ENCODE measurements at places on chromosomes 5 and 9.

DNA sequence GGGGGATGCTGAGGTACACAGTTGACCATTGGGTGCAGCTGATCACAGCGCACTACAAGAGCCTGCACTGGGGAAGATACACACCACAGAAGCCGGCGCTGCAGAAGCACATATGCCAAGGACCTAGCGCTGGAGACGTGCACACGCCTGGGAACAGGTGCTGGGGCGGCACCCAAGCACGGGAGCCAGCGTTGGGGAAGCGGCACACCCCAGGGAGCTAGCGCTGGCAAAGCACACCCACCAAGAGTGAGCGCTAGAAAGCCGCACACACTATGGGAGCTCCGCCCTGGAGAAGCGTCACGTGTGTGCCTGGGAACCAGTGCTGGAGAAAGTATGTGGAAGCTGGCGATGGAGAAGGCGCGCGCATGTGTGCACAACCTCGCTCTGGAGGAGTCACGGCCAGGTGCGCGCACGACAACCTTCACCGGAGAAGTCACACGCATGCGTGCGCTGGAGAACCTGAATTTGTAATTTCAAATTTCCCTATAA, 4.5 kb downstream of the FANCC start:
- DNase-seq = no peak

GRCh38 chr9:5278486-5278885, 26.0 kb downstream of the RLN2 start:
- no peak for DNase-seq

DNA sequence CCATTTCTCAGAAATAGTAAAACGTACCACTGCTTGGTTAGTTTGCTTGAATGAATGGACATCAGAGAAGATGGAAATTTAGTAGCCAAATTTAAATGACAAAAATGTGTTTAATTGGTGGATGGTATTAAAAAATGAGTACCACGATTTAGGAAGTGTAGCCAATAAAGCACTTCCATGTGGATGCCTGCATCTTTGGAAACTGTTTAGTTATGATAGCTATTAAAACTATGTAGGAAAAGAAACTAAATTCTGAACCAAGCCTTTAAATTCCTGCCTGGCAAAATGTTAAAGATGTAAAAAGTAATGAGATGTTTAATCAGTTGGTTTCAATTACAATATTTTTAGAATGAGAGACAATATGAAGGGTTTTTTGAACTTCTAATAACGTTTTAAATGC, 94.8 kb downstream of the NUDT12 start:
- no peak for DNase-seq

DNA sequence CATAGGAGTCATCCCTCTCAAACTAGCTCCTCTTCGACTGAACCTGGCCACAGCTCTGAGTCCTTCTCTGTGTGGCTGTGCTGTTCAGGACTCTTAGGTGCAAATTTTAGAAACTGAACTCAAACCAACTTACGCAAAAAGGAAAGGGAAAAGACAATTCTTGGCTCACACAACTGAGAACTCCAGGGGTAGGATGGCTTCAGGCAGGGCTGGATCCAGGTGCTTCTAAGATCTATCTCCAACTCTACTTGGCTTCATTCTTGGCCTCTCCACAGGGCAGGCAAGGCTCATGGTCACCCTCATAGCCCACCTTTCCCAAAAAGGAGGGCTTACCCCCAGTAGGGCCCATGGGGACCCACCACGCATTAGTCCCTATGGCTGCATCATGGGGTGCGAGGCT, 8.1 kb downstream of the ASS1 start:
- DNase-seq = no peak

GRCh38 chr5:143964919-143965318, 153.0 kb downstream of the HMHB1 start:
- no peak for DNase-seq

GRCh38 chr5:89267788-89268187, 384.8 kb upstream of the MEF2C start:
- DNase-seq = no peak

GRCh38 chr9:131744171-131744719, 4.4 kb upstream of the RAPGEF1 start:
- DNase-seq = no peak

GRCh38 chr9:108225149-108225800, 630.5 kb downstream of the ACTL7B start:
- DNase-seq = no peak

GRCh38 chr5:150640311-150641005, at the start of gene SYNPO:
TSS of gene SYNPO (plus strand) at chr5:150640660. CDS start at chr5:150648276, 7,616 bp downstream.
- DNase-seq = no peak

DNA sequence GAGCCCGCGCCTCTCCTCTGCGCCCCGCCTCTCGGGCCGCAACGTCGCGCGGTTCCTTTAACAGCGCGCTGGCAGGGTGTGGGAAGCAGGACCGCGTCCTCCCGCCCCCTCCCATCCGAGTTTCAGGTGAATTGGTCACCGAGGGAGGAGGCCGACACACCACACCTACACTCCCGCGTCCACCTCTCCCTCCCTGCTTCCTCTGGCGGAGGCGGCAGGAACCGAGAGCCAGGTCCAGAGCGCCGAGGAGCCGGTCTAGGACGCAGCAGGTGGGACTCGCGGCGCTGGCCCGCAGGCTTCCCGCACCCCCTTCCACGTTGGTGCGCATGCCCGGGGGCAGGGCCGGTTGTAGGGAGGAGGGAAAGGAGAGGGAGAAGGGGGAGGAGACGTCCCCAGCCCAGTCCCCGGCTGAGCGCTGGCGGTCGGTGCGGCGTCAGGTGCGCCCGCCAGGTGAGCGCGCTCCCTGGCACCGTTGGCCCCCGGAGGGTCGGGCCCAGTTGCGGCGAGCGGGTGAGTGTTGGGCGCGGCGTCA, at the start of gene OCLN:
OCLN (plus strand) TSS at position 400 of the 532 bp plus-strand sequence. CDS start 11,455 bp downstream, outside the sequence.
- no peak for DNase-seq

- no peak for DNase-seq
These were observed 170.3 kb upstream of the PUM3 start for GRCh38 chr9:3014178-3014577.

DNA sequence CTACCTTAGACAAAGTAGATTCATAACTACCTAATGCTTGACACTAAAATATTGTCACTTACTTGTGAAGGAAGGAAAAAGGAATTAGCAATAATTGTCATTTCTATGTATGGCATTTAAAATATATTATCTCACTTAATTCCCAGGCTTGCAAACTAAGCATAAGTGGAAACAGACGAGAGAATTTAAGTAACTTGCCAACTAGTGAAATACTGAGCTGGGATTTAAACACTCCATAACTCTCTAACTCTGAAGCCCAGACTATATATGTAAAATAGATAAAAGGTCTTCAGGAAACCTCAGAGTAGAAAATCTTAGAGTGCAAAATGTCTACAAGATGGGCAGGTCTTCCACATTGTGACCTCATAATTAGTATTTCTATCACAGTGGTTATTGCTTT, 257.8 kb downstream of the SAXO1 start:
- DNase-seq = no peak

- DNase-seq = no peak
These were observed 28.4 kb downstream of the SKP1 start for GRCh38 chr5:134148316-134148715.

GRCh38 chr9:5389109-5389732, 48.5 kb downstream of the PLGRKT start:
- no peak for DNase-seq

DNA sequence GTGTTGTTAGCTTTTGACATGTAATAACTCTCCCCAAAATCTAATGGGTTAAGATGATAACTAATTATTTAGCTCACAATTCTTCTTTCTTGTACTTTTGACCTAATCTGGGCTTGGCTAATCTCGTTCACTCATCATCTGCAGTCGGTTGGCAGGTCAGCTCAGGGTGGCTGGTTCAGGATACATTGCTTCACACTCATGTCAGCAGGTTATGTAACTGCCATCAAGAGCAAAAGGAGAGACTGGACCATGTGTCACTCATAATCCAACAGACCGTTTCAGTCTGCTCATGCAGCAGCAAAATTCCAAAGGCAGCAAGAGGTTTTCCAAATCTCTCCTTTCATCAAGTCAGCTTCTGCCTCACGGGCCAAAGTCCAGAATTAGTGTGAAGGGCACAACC, 998.4 kb upstream of the CTNND2 start:
- DNase-seq = no peak

DNA sequence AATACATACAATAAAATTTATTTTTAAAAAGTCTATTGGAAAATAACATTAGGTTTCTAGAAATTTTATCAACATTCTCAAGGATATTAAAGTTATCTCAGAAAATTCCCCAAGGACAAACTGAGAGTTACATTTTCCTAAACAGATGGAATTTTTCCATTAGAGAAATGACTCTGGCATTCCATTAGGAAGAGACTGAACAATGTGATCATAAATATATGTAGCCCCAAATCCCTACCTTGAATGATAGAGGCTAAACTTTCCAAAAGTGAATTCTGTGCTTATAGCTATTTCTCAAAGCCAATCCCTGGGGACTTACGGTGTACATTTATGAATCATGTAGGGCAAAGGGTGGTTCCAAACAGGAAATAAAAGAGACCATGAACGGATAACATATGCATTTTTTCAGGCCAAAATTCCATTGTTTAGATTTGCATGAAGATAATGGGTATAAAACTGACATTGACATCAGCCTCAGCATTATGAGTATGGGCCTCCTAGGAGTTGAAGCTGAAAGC, 1181.0 kb upstream of the DMAC1 start:
- DNase-seq = no peak

GRCh38 chr9:130714586-130715110, 21.1 kb downstream of the EXOSC2 start:
- DNase-seq = no peak

- DNase-seq = no peak
These were observed 43.0 kb downstream of the COL23A1 start for GRCh38 chr5:178547052-178547666.

DNA sequence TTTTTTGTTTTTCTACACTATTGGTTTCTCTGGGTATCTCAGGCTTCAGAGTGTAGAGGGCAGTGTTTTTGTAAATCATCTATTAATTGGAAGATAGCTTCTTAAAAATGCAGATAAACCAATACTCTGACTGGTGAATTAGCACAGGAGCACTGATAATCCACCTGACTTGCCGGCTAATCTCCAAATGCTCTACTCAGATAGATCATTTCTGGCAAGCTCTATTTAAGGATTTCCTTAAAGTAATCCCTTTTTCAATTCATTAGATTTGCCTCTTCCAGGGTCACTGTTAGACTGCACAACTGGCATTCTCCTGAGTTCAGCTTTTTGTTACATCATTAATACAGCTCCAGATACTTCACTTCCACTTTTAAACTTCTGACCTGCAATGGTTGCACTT, 1390.3 kb upstream of the NUDT12 start:
- DNase-seq = no peak

- DNase-seq = no peak
These were observed 17.7 kb downstream of the IL31RA start for GRCh38 chr5:55868846-55869245.

GRCh38 chr5:1007681-1008450, 736 bp upstream of the NKD2 start:
- no peak for DNase-seq

DNA sequence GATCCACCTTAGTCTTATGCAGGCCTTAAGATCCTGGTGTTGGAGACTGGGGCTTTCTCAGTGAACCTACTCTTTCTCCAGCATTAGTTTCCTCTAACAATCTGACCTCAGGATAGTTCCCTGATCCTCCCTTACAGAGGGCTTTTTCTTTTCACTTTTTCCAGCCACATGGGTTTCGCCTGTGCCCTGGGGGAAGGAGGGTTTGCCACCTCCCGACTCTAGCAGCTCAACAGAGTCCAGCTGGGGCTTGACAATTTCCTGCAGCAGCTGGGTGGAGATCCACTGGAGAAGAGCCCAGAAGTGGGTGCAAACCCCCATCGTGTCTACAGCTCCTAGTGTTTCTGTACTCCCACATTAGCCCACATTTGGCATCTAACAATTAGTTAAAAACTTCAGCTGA, 7.6 kb upstream of the TMEM252 start:
- no peak for DNase-seq

DNA sequence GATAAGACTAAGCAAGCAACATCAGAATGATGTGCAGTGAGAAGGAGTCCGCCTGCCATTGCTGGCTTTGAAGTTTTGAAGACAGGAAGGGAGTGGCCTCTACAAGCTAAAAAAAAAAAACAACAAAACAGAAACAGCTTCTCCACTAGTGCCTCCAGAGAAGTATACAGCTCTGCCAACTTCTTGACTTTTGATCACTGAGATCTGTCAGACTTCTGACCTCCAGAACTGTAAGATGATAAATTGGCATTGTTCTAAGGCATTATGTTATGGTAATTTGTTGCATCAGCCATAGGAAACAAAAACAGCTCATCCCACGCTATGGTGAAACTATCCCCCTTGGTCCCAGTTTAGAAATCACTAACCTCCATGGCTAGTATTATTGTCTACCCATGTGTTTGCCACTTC, 131.0 kb upstream of the VCAN start:
- DNase-seq = no peak

DNA sequence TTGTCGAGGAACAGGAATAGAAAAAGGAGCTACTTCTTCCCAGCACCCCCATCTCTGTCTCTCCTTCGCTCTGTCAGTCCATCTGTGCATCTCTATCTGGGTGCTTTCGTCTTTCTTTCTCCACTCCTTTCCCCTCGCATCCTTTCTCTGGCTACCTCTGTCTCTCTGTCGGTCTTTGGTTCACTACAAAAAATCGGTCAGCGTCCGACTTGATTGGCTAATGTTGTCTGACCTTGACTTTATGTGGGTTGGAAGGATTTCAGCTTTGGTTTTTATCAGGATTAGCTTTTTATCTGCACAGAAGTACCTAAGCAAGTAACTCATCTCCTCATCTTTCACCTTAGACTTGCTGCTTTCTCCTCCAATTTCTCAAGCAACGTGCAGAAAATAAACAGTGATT, 575.2 kb upstream of the ZNF462 start:
- DNase-seq = no peak

GRCh38 chr9:110332766-110333165, 4.9 kb downstream of the TXNDC8 start:
- no peak for DNase-seq

DNA sequence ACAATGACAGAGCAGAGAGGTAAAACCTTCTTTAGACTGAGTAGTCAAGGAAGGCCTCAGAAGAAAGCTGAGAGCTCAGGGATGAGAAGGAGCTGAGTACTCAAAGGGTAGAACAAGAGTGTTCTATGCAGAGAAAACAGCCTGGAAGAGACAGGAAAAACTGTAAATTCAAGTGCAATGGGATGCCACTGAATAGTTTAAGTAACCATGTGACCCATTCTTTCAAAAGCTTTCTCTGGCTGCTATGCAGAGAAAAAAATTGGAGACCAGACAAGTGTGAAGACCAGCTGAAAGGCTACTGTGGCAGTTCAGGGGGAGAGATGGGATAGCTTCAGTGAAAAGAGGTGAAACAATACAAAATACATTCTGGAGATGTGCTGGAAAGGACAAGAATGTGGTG, 61.3 kb upstream of the RNF38 start:
- DNase-seq = no peak

DNA sequence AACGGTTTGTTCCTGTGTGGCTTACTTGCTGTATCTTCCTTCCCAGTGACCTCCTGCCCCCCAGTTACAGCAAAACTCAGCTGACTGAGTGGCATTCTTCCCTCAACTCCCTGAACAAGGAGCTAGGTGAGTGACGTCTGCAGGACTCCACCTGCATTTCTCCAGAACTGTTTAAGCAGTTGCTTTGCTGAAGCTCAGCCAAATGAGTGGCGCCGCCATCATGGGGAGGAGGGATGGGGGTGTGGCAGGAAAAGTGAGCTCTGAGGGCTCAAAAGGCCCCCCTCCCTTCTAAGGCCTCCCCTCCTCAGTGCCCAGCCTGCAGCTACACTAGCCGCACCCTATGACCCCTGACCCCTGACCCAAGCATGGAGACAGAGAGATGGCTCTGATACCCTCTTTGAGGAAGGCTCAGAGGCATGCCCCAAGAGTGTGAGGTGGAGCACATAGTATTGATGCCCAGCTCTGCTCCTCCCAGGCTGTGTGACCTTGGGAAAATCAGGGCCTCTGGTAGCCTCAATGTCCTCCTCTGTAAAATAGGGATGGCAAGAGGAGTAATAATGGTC, 12.7 kb downstream of the CCDC180 start:
- no peak for DNase-seq

Data from activated T-helper 1 cell treated with anti-CD3 and anti-CD28 coated beads, Interleukin-2, amount 50 U/mL, for 16 hours (primary cell).